ENCODE measurements at places on chromosomes 5 and 9.

GRCh38 chr5:176388003-176388443, 375 bp downstream of the NOP16 start:
- no peak for DNase-seq

DNA sequence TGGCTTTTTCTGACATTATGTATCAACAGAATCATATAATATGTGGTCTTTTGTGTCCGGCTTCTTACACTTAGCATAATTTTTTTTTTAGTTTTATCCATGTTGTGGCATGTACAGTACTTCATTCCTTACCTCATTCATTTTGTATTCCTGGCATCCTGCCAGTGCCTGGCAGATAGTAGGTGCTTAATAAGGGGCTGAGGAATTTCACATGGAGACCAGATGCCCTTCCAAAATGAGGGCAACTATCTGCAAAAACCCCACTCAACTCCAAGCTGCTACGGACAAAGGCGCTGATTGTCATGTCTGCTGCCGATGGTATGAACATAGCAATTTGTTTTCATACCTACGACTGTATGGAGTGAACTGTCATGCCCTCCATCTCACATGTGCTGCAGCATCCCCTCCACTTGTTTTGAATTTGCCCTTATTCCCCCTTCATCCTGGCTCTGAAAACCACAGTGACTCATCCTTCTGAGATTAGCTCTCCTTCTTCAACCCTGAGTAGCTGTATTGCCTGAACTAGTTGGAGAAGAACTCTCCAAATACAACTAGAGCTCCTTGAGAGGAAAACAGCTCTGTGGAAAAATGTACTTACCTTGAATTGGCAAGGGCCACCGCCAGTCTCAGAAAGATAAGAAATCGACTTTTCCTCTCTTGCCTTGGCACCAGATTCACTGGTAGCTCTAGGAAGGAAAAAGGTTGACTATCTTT, 41.3 kb upstream of the FOXE1 start:
- DNase-seq, result no peak

GRCh38 chr5:96408841-96409538, 24.1 kb downstream of the PCSK1 start:
- DNase-seq, result no peak

DNA sequence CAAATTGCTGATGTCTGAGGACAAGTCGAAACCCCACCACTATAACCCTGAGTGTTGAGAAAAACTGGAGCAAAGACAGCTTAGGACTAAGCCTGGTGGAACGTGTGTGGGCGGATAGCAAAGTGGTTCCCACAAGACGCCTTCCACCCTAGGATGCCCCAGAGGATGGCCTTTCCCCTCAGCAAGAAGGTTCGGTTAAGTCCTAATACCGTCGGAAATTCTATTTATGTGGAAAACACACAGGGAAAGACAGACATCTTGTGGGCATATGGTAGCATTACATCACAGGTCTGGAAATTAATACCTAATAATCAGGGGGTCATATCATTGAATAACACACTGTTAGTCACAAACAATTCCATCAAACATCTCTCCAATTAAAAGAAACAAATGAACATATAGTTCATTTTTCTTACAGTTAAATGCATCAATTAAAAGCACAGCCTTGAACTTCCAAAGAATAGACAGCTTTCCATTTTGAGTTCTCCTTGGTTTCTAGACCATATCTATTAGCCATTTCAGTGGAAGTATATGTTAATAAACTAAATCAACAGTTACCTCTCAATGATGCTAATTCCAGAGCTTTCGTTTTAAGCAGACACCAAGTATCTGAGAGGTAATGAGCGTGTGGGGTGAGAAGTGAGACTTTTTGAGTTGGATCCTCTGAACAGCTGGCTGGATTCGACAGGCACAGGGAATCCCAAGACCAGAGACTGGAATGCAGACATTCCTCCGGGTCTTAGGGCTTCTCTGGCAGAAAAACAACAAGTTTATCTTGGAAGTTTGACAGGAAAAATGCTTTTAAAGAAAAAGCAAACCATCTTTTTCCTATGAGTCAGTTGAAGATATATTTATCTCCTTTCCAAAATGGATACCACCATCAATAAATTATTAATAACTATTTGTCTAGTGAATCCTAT, 2.9 kb upstream of the ICE1 start:
- no peak for DNase-seq

- DNase-seq, result no peak
These were observed 719 bp upstream of the ISCA1 start for GRCh38 chr9:86282979-86283535.

GRCh38 chr5:116454417-116454927, 120.2 kb downstream of the SEMA6A start:
- peak; percentile 63 for DNase-seq

DNA sequence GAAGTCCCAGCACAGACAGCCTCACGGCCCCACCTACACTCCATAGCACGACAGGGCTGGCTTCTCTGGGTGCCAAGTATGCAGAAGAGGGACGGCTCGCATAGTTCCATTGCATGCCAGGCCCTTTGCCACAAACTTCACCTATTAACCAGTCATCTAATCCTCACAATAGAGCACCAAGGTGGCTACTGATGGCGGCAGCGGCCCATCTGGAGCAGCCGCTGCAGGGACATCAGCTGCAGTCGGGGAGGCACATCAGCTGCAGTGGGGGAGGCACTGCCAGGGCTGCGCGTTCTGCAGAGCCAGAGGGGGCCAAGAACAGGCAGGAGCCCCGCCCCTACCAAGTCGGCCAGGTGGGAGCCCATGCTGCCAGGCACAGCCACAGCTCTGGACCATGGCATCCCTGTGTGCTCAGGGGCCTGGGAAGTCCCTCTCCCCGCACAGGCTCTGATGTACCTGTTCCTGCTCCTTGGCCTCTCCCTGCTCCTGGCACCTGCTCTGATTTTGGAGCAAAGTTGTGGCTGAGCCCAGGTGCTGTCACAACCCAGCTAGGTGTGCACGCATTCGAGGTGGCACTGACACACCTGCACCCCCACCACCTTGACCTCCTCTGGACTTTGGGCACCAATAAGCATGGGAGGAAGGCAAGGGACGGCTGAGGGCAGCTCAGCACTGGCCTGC, 61.5 kb upstream of the SYNPO start:
- DNase-seq, result no peak

GRCh38 chr5:109374625-109375024, 35.1 kb downstream of the PJA2 start:
- DNase-seq, result no peak

- DNase-seq, result no peak
These were observed 727 bp downstream of the SMAD5 start for GRCh38 chr5:136133222-136133921.

- DNase-seq, result no peak
These were observed 280.6 kb downstream of the EBF1 start for GRCh38 chr5:158819095-158819494.

- DNase-seq, result no peak
These were observed 15.3 kb upstream of the PIK3R1 start for GRCh38 chr5:68200288-68200687.
